Panc1 (cell line): ENCODE measurements at places on chromosomes 12 and 14. TPM values are rescaled to one million over a fixed set of nuclear protein-coding genes. Genes with fewer than 3 reads are reported as not detected.

KRT83 gene
- 0.28 TPM for total RNA-seq

GRCh38 chr12:67441736-67442346 lies 172.7 kb downstream of the CAND1 start:
- DNase-seq = peak; percentile 24
- H3K4me1 ChIP-seq = no peaks in the 10 kb centered on the region
- no peaks in the 10 kb centered on the region for H3K27me3 ChIP-seq
- H3K4me3 ChIP-seq = no peak overlapping the region
- no peaks in the 10 kb centered on the region for H3K36me3 ChIP-seq

DNA sequence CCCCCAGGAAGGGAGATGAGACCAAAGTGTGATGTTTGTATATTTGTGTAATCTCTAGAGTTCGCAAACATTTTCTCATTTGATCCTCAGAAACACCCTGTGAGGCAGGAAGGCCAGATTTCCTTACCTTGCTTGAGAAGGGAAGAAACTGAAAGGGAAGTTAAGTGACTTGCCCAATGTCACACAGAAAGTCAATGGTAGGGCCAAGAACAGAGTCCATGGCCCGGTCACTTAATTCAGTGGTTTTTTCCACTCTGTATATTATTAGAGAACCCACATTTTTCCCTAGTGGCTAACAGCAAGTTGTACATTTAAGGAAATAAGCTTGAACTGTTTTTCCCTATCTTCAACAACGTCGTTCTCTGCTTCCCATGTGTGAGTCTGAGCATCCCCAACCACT lies 25.6 kb upstream of the CHPT1 start:
- H3K27ac ChIP-seq = no peak overlapping the region
- no peak overlapping the region for H3K4me3 ChIP-seq
- DNase-seq = no peak
- no peaks in the 10 kb centered on the region for H3K36me3 ChIP-seq

DNA sequence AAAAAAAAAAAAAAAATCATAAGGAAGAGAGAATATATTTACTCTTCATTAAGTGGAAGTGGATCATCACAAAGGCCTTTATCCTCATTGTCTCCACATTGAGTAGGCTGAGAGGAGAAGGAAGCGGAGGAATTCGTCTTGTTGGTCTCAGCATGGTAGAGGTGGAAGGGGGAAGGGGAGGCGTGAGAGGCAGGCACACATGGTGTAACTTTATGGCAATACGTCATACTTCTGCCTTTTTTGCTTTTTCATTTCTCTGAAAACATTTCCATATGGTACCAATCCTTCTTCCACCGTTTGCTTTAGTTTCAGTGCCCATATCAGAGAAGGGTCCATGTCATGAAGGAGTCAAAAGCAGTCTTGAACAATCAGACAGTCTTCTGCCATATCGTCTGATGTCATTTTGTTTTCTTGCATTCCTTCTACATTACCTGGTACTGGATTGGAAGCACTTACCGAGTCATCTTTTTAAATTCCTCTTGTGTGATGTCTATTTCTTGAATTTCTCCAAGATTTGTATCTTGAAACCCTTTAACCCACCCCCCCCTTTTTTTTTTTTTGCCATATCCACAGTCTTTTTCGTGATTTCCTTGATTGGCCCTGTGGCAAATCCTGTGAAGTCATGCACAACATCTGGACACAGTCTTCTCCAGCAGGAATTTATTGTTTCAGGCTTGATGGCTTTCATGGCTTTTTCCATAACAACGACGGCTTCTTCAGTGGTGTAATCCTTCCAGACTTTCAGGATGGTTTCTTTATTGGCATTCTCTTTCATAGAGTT lies 8.9 kb downstream of the FUT8 start:
- no peak overlapping the region for H3K4me3 ChIP-seq
- no peaks in the 10 kb centered on the region for H3K27me3 ChIP-seq
- no peak for DNase-seq
- H3K36me3 ChIP-seq = no peaks in the 10 kb centered on the region

GRCh38 chr12:12616512-12617310 lies 5.0 kb downstream of the CREBL2 start:
- H3K36me3 ChIP-seq = no peaks in the 10 kb centered on the region; the same call in 1 of the 2 replicates
- peaks cover 6% of the 10 kb centered on the region for H3K4me1 ChIP-seq
- no peak overlapping the region for H3K4me3 ChIP-seq
- H3K27ac ChIP-seq = no peak overlapping the region
